ENCODE measurements at places on chromosomes 3 and 15. TPM values are rescaled to one million over a fixed set of nuclear protein-coding genes. Genes with fewer than 3 reads are reported as not detected.

DNA sequence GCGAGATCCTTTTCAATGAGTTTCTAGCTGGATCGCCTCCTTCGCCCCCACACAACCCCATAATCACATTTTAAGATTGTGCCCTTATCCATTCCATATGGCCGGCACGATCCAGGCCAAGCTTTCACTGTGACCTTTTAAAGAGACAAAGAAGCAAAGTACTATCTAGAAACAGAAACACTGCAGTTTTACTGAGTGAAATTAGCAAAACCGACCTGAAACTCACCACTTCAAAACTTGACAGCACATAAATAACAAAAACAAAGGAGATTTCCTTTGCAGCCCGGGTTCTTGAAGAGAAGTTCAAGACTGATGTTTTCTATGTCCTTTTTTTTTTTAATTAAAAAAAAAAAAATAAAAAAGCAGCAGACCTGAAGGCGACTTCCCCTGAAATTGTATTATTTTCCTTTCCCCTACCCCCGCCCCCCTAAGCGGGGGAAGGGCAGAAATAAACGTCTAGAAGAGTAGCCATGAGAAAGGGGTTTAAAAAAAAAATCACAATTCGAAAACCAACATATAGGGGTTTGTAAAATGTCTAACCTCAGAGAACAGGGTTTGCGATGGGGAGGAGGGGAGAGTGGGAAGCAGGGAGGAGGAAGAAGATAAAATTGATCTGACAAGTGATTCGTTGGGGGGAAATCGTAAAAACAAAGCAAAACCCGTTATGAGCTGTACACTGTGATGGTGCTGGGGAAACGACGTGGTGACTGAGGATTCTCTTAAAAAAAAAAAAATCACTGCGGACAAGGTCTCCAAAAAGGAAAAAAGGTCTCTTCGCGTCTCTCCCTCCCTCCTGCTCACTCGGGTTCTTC, 1.5 kb downstream of the SATB1 start:
- peak; percentile 46 for DNase-seq

DNA sequence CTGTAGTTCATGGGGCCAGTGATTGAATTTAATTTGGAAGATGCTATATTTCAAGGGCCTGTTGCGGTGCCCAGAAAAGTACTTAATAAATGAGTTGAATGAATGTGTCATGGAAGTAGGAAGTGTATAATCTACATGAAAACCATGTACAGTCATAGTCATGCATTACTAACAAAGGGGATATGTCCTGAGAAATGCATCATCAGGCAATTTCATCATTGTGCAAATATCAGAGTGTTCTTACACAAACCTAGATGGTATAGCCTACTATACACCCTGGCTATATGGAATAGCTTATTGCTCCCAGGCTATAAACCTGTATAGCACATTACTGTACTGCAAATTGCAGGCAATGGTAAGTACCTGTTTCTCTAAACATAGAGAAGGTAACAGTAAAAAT, 10.7 kb upstream of the MYO5C start:
- peak; percentile 81 for DNase-seq

GRCh38 chr3:122563717-122564025, 429 bp downstream of the PARP9 start:
- no peak for DNase-seq

DNA sequence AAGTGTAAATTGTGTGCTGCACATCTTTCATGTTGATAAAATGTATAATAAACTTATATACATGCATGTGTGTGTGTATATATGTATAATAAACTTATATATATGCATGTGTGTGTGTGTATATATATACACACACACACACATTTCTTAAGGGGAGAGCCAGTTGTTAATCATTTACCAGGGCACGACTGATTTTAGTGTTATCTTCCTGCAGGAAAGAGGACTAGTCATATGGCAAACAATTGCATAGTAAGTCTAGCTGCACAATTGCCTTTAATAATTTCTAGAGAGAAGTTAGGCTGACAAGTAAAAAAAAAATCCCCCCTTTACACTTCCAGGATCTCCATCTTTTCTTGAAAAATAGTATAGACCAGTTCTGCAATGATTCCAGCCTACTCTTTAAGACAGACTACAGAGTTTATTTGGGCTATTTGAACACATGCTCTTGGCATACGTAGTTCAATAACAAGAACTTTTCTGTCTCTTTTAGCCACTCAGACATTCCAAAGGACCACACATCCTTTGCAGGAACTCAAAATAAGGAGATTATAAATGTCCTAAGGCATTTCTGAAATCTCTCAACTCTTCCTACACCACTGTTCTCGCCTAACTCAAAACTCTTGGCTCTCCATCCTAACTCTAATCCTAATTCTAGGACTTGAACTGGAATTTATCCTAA, 163.6 kb upstream of the SETMAR start:
- DNase-seq = no peak

DNA sequence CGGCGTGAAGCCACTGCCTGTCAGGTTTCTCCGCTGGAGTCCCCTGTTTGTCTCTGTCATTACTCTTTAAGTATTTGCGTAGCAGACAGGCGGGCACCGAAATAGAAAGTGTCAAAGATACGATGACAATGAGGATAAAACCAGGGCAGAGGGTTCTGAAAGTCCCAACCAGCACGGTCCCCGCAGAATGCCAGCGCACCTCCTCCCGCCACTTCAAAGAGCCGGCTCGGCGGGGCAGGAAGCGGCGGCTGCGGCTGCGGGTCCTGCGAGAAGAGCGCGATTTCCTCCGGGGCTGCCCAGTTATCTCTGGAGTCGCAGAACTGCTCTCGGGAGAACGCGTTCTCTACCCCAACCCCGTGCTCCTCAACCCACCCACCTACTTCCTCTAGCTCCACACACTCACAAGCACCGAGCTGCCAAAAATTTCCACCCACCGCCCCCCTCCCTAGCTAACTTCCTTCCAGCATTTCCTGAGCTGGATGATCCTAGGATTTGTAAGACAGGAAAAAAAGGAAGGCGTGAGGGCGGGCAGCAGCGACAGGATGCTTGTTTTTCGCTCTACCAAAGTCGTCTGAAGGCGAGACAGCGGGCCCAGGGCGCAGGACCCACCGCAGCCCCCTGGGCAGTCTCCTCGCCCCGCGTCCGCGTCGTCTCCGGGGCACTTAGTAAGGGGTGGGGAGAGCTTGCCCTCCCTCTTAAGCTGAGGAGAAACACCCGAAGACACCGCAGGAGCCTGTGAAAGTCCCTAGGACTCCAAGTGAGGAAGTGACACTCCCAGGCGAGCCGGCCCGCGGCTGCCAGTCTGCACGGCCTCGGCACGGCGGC, at the start of gene ARHGAP31:
Gene ARHGAP31 (plus strand): TSS at position 513 of the 825 bp plus-strand sequence. CDS start 522 bp downstream, outside the sequence.
- peak; percentile 45 for DNase-seq

DNA sequence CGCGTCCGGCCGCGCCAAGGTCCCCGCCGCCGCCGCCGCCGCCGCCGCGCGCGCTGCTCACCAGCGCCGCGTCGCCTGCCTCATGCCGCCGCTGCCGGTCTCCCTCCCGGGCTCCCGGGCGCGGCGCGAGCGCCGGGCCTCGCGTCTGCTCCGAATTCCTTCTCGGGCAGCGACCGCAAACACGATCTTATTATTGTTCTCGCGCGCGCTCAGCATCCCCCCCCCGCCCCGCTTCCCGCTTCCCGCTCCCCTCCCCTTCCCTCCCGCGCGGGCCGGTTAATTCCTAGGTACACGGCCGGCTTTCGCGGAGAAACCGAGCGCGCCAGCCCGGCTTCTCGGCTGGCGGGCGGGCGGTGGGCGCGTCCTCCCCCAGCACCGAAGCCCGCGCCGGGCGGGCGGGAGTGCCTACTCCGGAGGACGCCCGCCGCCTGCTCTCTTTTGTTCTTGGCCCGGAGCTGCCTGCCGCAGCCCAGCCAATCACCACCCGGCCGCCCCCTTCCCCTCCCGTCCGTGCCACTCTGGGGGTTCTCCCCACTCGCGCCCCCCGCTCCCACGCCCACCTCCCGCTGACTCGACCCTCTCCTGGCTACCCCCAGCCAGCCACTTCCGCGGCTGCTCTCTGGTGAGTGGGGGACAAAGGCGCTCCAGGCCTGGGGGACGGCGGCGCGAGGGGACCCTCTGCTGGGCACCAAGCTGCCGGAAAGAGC, at the start of gene HDGFL3:
Gene HDGFL3 (minus strand): TSS at position 164 of the 707 bp plus-strand sequence. CDS start 409 bp downstream, outside the sequence.
- peak; percentile 57 for DNase-seq

DNA sequence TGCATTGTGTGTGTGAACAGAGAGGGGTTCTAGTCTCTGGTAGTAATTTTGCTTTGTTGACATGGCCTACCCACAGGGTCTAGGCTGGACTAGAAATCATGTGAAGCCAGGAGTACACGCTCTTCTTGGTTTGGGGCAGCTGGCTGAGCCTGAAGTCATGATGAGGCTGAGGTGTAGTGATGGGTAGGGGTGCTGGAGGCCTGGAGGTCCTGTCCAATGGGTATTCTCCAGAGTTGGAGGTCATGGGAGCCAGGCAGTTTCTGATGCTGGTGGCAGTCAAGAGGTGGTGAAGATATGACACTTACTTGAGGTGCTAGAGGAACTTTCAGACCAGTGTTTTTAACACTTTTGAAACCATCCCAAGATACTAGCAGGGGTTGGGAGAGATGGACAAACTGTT, 18.5 kb upstream of the EPHB1 start:
- no peak for DNase-seq

DNA sequence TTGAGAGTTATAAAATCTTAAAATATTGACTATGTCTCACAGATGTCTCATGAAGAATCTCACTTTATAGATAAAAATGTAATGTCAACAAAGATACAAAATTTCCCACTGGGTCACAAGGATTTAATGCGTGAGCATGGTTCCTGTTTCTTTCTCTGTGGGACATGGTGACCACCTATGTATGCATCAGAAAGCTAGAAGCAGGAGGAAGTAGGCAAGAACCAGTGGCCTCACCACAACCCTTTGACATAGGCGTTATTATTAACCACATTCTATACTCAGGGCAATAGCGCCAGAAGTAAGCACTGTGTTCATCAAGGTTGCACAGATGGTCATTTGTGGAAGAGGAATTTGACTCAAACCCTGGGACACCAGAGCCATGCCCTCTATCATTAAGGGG, 11.7 kb upstream of the ADAMTS17 start:
- DNase-seq = no peak

- DNase-seq = no peak
These were observed 632 bp upstream of the DHX36 start for GRCh38 chr3:154324919-154325318.

DNA sequence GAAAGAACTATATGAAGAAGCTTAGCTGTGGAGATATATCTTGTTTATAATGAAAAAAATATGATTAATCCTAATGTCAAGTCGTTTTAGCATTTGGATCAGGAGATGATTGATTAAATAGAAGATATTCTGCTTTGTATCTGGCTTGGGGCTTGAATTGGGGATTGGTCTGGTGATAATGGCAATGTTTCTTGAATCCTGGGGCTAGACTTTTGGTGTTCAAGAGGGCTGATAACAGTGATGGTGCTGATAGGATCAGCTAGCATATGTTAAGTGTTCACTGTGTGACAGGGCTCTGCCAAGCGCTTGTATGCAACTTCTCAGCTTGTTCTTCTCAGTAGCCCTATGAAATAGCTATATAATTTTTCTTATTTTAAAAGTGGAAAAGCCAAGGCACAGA, 20.2 kb downstream of the CNOT10 start:
- DNase-seq = no peak

GRCh38 chr3:81375921-81376320, 385.5 kb downstream of the GBE1 start:
- no peak for DNase-seq

DNA sequence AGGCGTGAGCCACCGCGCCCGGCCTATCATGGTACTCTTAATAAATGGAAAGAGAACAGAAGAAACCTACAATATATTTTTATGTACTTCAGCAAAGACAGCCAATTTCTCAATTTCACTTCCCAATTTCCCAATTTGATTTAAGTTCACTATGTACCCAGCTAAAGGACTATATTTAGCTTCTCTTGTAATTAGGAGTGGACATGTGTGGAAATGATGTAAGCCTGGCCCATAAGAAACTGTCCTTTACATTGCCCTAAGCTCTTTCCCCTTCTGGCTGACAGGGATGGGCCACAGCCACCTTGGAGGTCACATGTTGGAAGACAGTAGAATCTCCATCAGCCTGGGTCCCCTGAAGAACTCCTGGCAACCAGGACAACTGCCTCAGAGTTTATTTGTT, 6.2 kb downstream of the TMEM39A start:
- no peak for DNase-seq

DNA sequence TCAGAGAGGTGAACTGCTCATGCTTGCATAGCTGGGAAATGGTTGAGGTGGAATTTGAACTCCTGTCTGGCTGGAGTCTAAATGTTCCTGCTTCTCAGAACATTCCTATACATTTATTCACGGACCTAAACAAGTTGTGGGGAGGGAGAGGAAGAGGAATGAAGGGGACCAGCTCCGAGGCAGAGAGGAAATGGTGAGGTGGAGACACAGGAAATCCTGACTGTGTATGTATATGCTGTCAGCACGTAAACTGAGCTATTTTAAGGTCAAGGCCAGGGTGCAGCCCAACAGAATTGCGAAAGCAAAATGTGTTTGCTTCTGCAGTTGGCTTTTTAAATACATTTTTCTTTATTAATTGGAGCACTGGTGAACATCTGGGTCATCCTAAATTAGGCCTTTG, 74.1 kb upstream of the POMGNT2 start:
- DNase-seq = peak; percentile 89

GRCh38 chr15:99477791-99478471, 87.9 kb upstream of the MEF2A start:
- no peak for DNase-seq

- DNase-seq = peak; percentile 68
These were observed 74.1 kb upstream of the KBTBD8 start for GRCh38 chr3:66923969-66924368.

DNA sequence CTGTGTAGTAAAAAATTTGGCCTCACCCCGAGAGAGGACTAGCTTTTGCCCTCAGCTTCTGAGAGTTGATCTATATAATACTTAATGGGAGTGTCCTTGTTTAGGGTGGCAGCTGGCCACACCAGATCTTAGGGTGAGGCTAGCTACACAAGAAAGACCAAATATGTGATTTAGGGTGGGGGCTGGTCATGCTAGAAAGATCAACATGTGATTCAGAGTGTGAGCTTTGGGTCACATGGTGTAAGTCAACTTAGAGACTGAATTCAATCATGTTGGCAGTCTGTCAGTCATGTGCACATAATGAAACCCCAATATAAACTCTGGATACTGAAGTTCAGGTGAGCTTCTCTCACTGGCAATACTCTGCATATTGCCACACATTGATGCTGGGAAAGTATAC, 120.7 kb upstream of the DAZL start:
- DNase-seq = no peak

- DNase-seq = no peak
These were observed 76.2 kb downstream of the IMPG2 start for GRCh38 chr3:101244212-101244575.

- DNase-seq = no peak
These were observed 133.7 kb downstream of the VGLL4 start for GRCh38 chr3:11510001-11510340.

- no peak for DNase-seq
These were observed 330.4 kb upstream of the ICE2 start for GRCh38 chr15:60809375-60809774.

SKOR1 gene
- not detected for total RNA-seq

CHRNB4 gene
- under 0.01 TPM for total RNA-seq

SPESP1 gene
- total RNA-seq = 9.2 TPM

C3orf22 gene
- total RNA-seq = not detected

UCN2 gene
- 28.3 TPM for total RNA-seq

PLA1A gene
- not detected for total RNA-seq

CXCR6 gene
- not detected for total RNA-seq

NPAP1 gene
- not detected for total RNA-seq

GABRB3 gene
- 1.7 TPM for total RNA-seq

LIPC gene
- total RNA-seq = not detected

LRRN1 gene
- total RNA-seq = 37.0 TPM

FOXB1 gene
- not detected for total RNA-seq

GPR160 gene
- 0.37 TPM for total RNA-seq

UBAP1L gene
- total RNA-seq = 2.3 TPM

ACP3 gene
- 0.33 TPM for total RNA-seq

GPR27 gene
- total RNA-seq = 0.56 TPM

CTXND1 gene
- not detected for total RNA-seq

CCDC13 gene
- 0.50 TPM for total RNA-seq

All from mammary epithelial cell (primary cell).